ENCODE measurements at places on chromosomes 7 and 10.
A peak's percentile ranks its signal among the peaks of the same experiment; 100 is the strongest.

GRCh38 chr10:13649844-13650520 is 63.2 kb downstream of the PRPF18 start:
- no peak for DNase-seq

- no peak for DNase-seq
Measured at GRCh38 chr7:155935005-155935557, 122.8 kb upstream of the SHH start.

DNA sequence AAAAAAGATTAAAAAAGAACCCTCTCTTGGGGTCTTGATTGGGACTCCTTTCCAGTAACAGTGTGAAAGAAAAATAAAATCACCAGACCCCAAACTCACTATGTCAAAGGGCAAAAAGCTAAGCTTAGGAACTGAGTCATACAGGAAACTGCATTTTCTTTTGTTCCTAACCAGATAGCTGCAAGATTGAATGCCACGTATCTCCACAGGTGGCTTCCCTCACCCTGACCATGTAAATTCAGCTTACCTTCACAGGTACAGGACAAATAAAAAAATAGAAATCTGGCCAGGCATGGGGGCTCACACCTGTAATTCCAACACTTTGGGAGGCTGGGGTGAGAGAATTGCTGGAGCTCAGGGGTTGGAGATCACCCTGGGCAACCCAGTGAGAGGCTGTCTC is 32.5 kb upstream of the EIF4H start:
- DNase-seq: no peak

DNA sequence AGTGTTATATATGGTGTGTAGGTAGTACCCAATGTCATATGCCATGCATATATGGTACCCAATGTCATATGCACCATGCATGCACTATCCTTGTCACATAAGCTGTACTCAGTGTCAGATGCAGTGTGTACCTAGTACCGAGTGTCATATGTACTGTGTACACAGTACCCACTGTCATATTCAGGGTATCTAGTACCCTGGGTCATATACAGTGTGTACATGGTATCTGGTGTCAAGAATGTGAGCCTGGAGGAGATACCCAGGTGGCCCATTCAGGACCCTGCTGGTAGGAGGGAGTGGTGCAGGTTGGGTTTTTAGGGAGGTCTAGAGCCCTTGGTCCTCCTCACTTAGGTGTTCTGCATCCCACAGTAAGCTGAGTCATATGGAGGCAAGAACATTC is 1.8 kb downstream of the ZMYND11 start:
- DNase-seq: no peak

DNA sequence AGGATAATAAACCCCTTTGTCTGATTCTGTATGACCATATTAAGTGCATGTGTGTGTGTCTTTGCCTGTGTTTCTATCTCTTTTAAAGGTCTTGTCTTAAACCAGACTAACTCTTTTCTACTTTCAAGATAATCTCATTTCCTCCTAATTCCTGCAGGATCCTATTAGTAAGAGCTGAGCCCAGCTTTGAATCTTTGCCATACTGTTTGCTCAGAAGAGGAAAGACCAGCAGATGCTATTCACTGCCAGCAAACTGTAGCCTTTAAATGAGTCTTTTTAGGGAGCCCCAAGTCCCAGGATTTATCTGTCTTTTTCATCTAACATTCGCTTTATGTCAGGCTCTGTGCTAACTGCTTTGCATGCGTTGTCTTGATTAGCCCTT is 2.9 kb downstream of the GPR158 start:
- DNase-seq: no peak

- DNase-seq: no peak
Measured at GRCh38 chr7:20574784-20575720, 40.4 kb upstream of the ABCB5 start.

GRCh38 chr7:46291601-46292150 is 370.6 kb upstream of the IGFBP3 start:
- no peak for DNase-seq

- DNase-seq: no peak
Measured at GRCh38 chr10:28431139-28431538, 101.8 kb upstream of the WAC start.

DNA sequence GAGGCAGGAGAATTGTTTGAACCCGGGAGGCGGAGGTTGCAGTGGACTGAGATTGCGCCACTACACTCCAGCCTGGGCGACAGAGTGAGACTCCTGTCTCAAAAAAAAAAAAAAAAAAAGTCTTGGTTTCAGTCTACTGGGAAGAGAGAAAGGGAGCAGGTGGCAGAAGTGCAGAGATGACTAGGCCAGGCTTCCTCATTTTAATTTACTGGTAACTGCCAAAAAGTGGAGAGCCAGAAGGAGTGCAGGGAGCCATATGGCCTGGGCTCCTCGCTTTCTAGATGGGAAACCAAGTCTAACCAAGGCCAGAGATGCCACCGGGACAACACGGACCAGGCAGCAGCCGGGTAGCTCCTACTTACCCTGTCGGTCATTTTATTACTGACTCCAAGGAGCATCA is 12.2 kb downstream of the SEPHS1 start:
- DNase-seq: no peak

- DNase-seq: peak; percentile 19
Measured at GRCh38 chr7:30348083-30348560, 63.7 kb downstream of the ZNRF2 start.

- no peak for DNase-seq
Measured at GRCh38 chr10:79310200-79310865, 36.9 kb upstream of the PPIF start.

DNA sequence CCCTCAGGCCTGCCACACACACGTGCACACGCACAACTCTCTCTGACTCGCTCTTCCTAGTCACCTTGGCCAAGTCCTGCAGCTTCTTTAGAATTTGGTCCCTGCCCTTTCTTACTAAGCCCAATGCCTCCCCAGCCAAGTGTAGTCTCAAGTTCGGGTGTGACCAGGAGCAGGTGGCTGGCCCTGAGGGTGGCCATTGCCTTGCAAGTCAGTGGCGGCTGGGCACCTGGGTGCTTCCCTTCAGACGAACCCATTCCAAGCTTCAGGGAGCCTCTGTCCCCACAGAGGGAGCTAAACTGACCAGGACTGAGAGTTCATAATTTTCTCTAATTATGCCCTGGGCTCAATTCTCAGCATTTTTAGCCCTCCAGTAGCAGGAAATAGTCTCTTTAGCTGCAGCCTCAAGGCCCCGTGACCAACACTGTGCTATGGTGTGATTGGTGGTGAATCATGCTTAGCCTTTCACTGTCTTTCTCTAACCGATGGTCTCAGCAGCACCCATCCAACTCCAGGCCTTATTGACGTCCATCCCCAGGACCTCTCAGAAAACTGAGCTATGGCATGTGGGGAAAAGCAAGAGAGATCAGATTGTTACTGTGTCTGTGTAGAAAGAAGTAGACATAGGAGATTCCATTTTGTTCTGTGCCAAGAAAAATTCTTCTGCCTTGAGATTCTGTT is 34.7 kb upstream of the FXYD4 start:
- no peak for DNase-seq

GRCh38 chr10:101896225-101896877 is 52.8 kb upstream of the KCNIP2 start:
- no peak for DNase-seq

GRCh38 chr7:155580367-155580766 is 34.0 kb upstream of the CNPY1 start:
- DNase-seq: no peak

DNA sequence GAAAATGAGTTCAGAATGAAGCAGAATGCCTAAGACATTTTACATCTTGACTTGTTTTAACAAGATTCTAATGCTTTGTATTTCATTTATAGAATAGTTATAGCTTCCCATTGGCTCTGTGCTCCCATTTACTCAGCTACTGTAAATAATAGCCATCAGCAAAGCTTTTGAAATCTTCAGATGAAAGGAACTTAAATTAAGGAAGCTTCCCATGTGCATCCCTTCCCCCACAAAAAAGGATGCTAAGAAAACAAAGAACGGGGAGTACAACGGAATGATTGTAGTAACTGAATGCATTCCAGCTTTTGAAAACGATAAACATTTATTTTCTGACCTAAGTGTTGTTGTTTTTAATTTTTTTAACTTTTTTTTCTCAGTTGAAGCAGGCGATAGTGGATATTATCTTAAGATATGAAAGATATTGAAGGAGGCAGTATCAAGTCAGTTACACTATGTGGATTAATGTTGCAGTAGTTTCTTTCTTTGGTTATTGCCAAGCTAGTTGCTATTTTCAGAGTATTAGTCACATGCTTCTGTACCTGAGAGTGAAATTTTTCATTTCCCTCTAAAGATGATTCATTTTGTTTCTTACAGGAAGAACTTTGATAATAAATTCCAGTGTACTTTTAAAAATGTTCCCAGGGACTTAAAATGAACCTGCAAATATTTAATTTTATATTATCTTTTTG is 129.2 kb downstream of the KCND2 start:
- no peak for DNase-seq

GRCh38 chr10:1253523-1254353 is 197.6 kb downstream of the WDR37 start:
- no peak for DNase-seq

All from activated CD8-positive, alpha-beta memory T cell treated with anti-CD3 and anti-CD28 coated beads for 1 hour (primary cell).